ENCODE measurements at places on chromosomes 4 and X.

DNA sequence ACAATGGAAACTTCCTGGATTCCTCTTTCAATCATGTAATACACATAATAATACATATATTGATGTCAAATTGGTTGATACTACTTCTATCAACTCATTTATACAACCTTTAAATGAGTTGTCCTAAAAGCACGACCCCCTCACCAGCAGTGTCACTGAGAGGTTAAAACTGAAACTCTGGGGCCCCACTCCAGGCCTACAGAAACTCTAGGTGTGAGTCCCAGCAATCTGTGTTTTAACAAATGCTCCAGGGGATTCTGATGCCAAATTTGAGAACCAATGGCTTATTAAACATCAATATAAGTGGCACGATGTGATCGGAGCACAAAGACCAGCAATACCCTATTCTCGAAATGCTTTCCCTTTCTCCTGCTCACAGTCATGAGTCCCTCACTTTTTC, 47.9 kb downstream of the ATP8A1 start:
- no peak for DNase-seq

DNA sequence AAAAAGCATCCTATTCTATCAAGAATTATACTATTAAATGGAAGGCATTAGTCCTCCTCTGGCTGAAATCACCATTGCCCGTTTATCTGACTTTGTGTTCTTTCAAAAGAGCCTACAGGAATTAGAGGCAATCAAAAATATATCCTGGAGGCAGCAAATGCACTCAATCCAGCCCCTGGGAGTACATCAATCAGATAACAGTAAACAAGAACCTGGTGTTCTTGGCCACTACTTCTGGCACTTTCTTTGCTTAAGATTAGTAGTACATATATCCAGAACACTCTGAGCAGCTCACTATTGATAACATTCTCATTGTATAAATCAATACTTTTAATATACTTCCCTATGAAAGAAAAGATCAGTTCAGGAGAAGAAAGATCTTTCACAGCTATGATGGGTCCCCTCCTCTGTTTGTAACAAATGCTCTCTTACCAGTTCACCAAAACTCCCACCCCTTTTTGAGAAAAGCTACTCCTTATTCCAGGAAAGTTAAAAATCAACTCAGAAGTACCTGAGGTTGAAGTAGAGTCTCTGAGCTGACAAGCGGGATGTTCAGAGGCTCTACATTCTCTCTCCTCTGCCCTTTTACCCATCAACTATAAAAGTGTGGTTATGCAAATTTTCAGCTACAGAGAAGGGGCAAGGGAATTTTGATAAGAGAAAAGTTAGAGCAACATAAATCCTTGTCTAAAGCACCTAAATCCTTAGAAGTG, 176.0 kb downstream of the COX18 start:
- DNase-seq: no peak

DNA sequence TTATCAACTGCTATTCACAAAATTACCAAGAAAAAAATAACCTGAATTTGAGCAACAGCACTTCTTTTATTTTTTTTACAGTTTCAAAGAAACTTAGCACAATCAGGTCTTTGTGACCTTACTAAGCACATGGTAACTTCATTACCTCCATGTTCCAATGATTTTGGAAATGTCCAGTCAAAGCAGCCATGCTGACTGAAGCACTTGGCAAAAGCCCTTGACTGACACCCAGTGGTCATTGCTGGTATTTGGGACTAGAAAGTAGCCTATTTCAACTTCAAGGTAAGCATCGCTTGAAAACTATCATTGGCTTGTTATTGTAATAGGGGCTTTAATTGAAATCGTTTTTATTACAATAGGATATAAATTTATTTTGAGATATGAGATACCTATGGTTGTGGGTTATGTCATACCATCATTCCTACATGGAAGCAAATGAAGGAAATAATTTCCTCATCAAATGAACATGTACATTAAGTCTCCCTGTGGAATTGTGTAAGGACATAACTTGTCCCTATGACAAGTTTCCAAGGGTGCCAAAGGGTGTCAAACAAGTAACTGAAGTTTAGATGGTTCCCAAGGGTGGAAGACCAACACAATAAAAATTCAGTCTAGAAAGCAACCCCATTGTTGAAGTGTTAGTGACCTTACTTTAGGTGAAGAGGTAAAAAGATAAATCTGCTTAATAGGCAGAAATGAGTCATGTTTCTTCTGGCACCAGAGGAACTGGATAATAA, 15.2 kb upstream of the ANXA10 start:
- DNase-seq: peak; percentile 0

- DNase-seq: no peak
Observed at GRCh38 chr4:62952366-62952765, 1456.9 kb downstream of the TECRL start.

- DNase-seq: no peak
Observed at GRCh38 chr4:111269439-111269838, 646.6 kb upstream of the PITX2 start.

- DNase-seq: no peak
Observed at GRCh38 chr4:81019006-81019405, 11.5 kb upstream of the BMP3 start.

- DNase-seq: no peak
Observed at GRCh38 chr4:87406462-87406861, 15.5 kb upstream of the HSD17B11 start.

- no peak for DNase-seq
Observed at GRCh38 chr4:154838694-154839093, 57.6 kb downstream of the RBM46 start.

All from activated naive CD4-positive, alpha-beta T cell (primary cell).